A673 (cell line): ENCODE measurements at places on chromosomes 6 and 20. TPM values are rescaled to one million over a fixed set of nuclear protein-coding genes. Genes with fewer than 3 reads are reported as not detected.

NT5E gene
- total RNA-seq: 26.0 and 32.7 TPM in 2 replicates

PLCB4 gene
- total RNA-seq: 4.7 and 6.2 TPM in 2 replicates

CFAP61 gene
- not detected in 2 replicates for total RNA-seq

GRIK2 gene
- 62.1 and 65.6 TPM in 2 replicates for total RNA-seq

OPRL1 gene
- total RNA-seq: 0.32 and 0.46 TPM in 2 replicates

SRXN1 gene
- total RNA-seq: 11.5 and 11.9 TPM in 2 replicates

CCM2L gene
- total RNA-seq: 0.22 TPM in 1 of 2 replicates, not detected in the other

PRKN gene
- 1.2 and 1.3 TPM in 2 replicates for total RNA-seq

VSX1 gene
- total RNA-seq: not detected in 2 replicates

HRH3 gene
- 0.22 TPM in 1 of 2 replicates, not detected in the other for total RNA-seq

OARD1 gene
- 27.3 and 30.4 TPM in 2 replicates for total RNA-seq

EFCAB8 gene
- 0.13 TPM in 1 of 2 replicates, not detected in the other for total RNA-seq

THBS2 gene
- 0.13 and 0.66 TPM in 2 replicates for total RNA-seq

COL9A3 gene
- 8.4 and 11.7 TPM in 2 replicates for total RNA-seq

LCA5 gene
- 3.5 and 4.0 TPM in 2 replicates for total RNA-seq

SLC17A2 gene
- not detected in 2 replicates for total RNA-seq

SPTLC3 gene
- total RNA-seq: 0.06 and 0.22 TPM in 2 replicates

ENPP5 gene
- not detected in 2 replicates for total RNA-seq

PTCRA gene
- total RNA-seq: not detected in 2 replicates

ZSCAN23 gene
- 5.4 and 8.3 TPM in 2 replicates for total RNA-seq

LRRC73 gene
- total RNA-seq: 0.58 and 0.94 TPM in 2 replicates

BANF2 gene
- not detected in 2 replicates for total RNA-seq

MYB gene
- 8.3 and 9.0 TPM in 2 replicates for total RNA-seq

NCOA5 gene
- total RNA-seq: 44.1 and 55.4 TPM in 2 replicates

FRMD1 gene
- total RNA-seq: not detected in 2 replicates

ZBTB24 gene
- 12.9 and 15.5 TPM in 2 replicates for total RNA-seq

UBE2C gene
- total RNA-seq: 241 and 249 TPM in 2 replicates

ATP6V1G2 gene
- 2.5 and 3.1 TPM in 2 replicates for total RNA-seq

ATP9A gene
- total RNA-seq: 31.2 and 34.8 TPM in 2 replicates

HDGFL1 gene
- total RNA-seq: not detected in 2 replicates

TRIM40 gene
- not detected in 2 replicates for total RNA-seq

EEF1A2 gene
- 7.5 and 13.7 TPM in 2 replicates for total RNA-seq
